Lung microvascular endothelial cell (primary cell): ENCODE measurements at places on chromosomes 7 and 10. TPM values are rescaled to one million over a fixed set of nuclear protein-coding genes. Genes with fewer than 3 reads are reported as not detected.

- DNase-seq, result no peak
These were observed 92.2 kb upstream of the GLCCI1 start for GRCh38 chr7:7876419-7876818.

DNA sequence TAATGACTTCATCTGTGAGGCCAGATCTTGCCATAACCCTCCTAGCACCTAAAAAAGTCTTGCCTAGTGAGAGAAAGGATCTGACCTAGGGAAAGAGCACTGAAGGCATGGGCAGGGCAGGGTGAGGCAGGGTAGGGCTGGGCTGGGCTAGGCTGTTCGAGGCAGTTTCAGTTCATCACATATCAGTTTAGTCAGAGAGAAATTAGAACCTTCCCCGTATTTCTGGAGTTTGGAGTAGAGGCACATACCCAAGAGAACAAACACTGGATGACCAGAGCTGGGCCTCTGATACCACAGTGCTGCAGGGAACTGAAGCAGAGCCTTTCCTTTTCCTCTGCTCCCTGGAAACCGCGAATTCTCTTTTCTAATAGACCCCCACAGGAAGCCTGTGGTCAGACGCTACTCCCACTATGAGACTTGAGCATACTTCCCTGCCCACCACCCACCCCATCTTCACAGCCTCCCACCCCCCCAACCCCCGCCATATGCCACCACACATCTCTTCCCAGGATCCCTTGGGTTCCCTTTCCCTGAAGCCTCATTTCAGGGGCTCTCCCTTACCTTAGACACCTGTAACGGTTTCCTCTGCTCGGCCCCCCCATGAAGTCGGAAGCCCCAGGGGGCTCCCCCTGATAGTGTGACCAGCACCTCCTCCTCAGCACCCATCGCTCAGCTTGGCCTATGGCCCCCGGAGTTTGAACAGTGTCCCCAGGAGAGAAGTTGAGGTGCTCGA, 406 bp downstream of the SYNPO2L start:
- no peak for DNase-seq

GRCh38 chr10:51700228-51700817, 928 bp upstream of the CSTF2T start:
- peak; percentile 29 for DNase-seq

DNA sequence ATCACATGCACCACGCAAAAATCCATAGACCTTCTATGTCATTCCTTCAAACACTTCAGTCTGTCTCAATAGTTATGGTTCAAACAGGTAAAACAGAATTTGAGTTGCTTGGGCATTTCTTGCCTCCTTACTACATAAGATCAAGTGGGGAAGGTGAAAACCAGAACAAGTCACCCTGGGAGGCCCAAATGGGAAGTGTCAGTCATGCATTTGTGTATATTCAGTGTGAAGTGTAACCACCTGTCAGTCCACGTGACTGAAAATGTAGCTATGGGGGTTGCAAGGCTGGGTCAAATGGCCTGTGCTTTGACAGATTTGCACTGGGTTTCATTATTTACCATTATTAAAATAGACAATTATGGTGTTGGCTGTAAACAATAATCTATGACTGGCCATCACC, 176.6 kb upstream of the VIPR2 start:
- DNase-seq, result no peak

DNA sequence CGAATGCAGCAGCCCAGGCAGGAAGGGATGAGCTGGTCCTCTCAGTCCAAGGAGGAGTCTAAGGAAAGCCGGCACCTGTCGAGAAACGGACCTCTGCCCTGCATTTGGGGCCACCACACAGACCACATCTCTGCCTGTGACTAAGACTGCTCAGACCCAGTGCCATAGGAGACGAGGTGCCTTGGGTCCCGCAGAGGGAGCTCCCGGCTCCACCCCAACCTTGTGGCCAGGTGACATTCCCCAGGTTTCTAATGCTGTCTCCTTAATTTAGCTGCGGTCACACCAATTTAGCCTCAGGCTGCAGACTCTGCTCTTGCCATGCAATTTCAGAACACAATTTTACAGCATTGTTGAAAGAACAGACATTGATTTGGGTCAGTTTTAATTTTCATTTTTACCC, 22.8 kb upstream of the CRHR2 start:
- no peak for DNase-seq

GRCh38 chr7:6438427-6438826, 9.3 kb downstream of the DAGLB start:
- DNase-seq, result peak; percentile 91

DNA sequence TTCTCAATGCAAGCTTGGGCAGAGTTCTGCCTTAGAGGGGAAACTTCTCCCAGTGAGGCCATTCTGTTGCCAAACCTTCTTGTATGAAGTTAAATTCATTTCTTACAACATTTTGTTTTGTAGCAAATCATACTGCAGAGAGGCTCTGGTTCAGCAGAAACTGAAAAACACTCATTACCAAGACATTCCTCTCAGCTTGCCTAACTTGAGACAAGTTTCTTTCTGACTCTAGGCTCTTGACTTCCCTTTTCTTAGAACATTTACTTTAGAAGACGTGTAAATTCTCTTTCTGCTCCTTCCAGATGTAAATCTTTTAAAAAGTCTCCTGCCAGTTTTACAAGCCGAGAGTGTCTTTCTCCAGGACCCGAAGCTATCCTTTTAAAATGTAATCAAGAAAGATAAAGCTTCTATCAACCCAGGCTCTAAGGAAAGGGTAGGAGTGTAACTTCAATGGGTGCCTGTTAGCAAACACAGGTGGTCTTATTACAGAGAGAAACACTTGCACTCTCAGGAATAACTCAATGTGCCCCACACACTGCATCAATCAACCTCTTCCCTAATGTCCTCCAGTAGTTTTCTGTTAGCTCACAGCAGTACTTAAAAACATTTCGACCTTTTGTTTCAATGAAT, 80.5 kb upstream of the TAS2R16 start:
- no peak for DNase-seq

GRCh38 chr10:96587264-96588059, 650 bp upstream of the TM9SF3 start:
- DNase-seq, result peak; percentile 81

- DNase-seq, result no peak
These were observed 44.4 kb upstream of the ZNF438 start for GRCh38 chr10:31075881-31076609.

LRMDA gene
- 8.1 and 17.3 TPM in 2 replicates for total RNA-seq

COBL gene
- total RNA-seq, result not detected in 2 replicates

ASZ1 gene
- total RNA-seq, result not detected in 2 replicates

GNGT1 gene
- not detected in 2 replicates for total RNA-seq

SPDYE1 gene
- not detected in 2 replicates for total RNA-seq

WNT8B gene
- not detected in 2 replicates for total RNA-seq

BMPER gene
- total RNA-seq, result 0.40 and 0.44 TPM in 2 replicates

SPDYE5 gene
- total RNA-seq, result not detected in 2 replicates

SPDYE16 gene
- total RNA-seq, result not detected in 2 replicates
